ENCODE measurements at places on chromosomes 11 and 22. TPM values are rescaled to one million over a fixed set of nuclear protein-coding genes. Genes with fewer than 3 reads are reported as not detected.
A peak's percentile ranks its signal among the peaks of the same experiment; 100 is the strongest.

Gene LPXN
- 284 TPM for total RNA-seq

GRCh38 chr11:128503245-128503991 is 83.9 kb downstream of the ETS1 start:
- H3K4me1 ChIP-seq: peaks cover 99% of the 10 kb centered on the region
- H3K4me3 ChIP-seq: peak overlapping the region; percentile 37
- peak overlapping the region; percentile 79 for H3K27ac ChIP-seq
- H3K36me3 ChIP-seq: peaks cover 72% of the 10 kb centered on the region
- no peak for DNase-seq

DNA sequence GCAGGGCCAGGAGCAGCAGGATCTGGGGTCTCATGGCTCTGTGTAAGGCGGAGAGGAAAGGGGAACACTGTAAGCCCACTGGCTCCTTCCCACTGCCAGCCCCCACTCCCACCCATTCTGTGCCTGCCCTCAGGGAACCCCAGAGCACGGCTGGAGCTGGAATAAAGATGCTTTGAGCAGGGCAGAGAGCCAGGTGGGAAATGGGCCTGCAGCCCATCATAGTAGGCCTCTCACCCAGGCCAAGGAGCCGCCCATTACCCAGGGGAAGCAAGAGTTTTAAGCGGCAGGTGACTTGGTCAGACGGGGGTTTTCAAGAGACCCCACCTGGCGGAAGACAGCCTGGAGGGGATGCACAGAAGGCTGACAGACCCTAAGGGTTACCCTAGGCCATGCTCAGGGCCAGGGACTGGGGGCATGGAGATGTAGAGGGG is 4.6 kb downstream of the LRRC32 start:
- H3K27me3 ChIP-seq: peaks cover 31% of the 10 kb centered on the region
- H3K4me3 ChIP-seq: no peak overlapping the region
- H3K27ac ChIP-seq: no peak overlapping the region

Gene KDELR3
- total RNA-seq: not detected

DNA sequence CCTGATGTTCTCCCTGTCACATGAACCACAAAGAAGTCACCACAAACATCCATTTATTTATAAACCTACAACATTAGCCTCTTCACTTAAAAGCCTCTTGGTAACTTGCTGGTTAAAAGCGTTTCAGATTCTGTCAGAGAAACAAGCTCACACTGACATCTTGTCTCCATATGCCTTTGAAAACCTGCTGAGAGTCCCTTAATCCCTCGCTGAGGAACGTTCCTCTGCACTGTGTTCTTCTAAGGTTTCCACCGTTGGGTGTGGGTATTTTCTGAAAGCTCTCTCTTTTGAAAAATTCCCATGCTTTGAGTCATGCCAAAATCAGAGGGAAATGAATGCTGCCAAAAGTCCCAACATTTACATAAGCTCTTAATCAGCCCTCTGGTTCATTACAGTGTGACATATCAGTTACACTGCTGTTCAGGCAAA is 149.8 kb downstream of the CCDC34 start:
- no peak for DNase-seq
- H3K27me3 ChIP-seq: peaks cover 4% of the 10 kb centered on the region
- H3K36me3 ChIP-seq: no peaks in the 10 kb centered on the region
- H3K4me1 ChIP-seq: no peaks in the 10 kb centered on the region
- H3K4me3 ChIP-seq: no peak overlapping the region
- H3K27ac ChIP-seq: no peak overlapping the region

GRCh38 chr22:24386937-24387471 is 40.4 kb upstream of the ADORA2A start:
- peaks cover 5% of the 10 kb centered on the region for H3K4me1 ChIP-seq
- H3K36me3 ChIP-seq: peaks cover 24% of the 10 kb centered on the region
- DNase-seq: no peak
- H3K27me3 ChIP-seq: no peaks in the 10 kb centered on the region
- no peak overlapping the region for H3K27ac ChIP-seq

Gene CLCF1
- 30.7 TPM for total RNA-seq

GRCh38 chr11:43278193-43278956 is 33.4 kb upstream of the API5 start:
- H3K4me1 ChIP-seq: no peaks in the 10 kb centered on the region
- peaks cover 8% of the 10 kb centered on the region for H3K27me3 ChIP-seq
- H3K36me3 ChIP-seq: no peaks in the 10 kb centered on the region
- no peak overlapping the region for H3K4me3 ChIP-seq
- DNase-seq: no peak
- H3K27ac ChIP-seq: no peak overlapping the region

DNA sequence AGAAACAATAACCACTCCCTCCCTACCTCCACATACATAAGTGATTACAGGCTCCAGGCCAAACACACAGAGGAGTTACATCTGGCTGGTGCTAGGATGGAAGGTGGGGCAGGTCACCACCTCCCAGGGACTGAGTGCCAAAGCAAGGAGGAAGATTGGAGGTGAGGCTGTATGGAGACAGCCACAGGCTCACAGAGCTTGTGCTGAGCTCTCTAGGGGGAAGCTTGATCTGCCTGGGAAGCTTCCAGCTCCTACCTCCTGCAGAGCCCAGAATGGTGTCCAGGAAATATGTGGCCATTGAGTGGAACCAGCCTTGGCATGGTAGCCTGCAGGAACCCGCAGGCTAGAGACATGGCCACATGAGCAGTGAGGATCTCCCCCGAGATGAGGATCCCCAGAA is 3.6 kb upstream of the MED15 start:
- H3K4me1 ChIP-seq: peaks cover 17% of the 10 kb centered on the region
- H3K4me3 ChIP-seq: no peak overlapping the region
- no peak for DNase-seq
- no peaks in the 10 kb centered on the region for H3K27me3 ChIP-seq

Gene C11orf91
- 0.49 TPM for total RNA-seq

Gene TPH1
- 1.2 TPM for total RNA-seq

GRCh38 chr22:26479043-26479791 is 4.4 kb downstream of the HPS4 start:
- peak overlapping the region; percentile 69 for H3K4me3 ChIP-seq
- peaks cover 65% of the 10 kb centered on the region for H3K4me1 ChIP-seq
- H3K27ac ChIP-seq: peak overlapping the region; percentile 81
- peaks cover 46% of the 10 kb centered on the region for H3K36me3 ChIP-seq

Gene EFCAB6
- 0.46 TPM for total RNA-seq

GRCh38 chr11:25317216-25317615 is 820.4 kb downstream of the LUZP2 start:
- H3K36me3 ChIP-seq: no peaks in the 10 kb centered on the region
- DNase-seq: no peak
- no peaks in the 10 kb centered on the region for H3K27me3 ChIP-seq
- no peak overlapping the region for H3K27ac ChIP-seq

DNA sequence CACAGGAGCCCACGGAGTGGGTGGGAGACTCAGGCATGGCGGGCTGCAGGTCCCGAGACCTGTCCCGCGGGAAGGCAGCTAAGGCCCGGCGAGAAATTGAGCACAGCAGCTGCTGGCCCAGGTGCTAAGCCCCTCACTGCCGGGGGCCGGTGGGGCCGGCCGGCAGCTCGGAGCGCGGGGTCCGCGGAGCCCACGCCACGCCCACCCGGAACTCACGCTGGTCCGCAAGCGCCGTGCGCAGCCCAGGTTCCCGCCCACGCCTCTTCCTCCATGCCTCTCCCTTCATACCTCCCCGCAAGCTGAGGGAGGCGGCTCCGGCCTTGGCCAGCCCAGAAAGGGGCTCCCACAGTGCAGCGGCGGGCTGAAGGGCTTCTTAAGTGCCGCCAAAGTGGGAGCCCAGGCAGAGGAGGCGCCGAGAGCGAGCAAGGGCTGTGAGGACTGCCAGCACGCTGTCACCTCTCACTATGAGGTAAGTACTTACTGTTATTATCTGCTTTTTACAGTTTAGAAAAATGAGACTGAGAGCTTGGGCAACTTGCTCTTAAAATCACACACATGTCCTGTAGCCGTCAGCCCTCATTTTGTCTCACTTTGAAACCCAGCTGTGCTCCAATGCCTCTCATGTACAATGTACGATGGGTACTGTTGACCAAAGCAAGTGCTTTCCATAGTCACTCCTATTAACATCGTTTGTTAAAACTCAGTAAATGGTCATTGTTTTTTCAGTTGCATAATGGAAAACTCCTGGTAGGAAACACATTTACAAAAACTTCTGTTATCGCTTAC is 12.2 kb upstream of the OR10D3 start:
- H3K4me3 ChIP-seq: no peak overlapping the region
- no peak for DNase-seq
- no peaks in the 10 kb centered on the region for H3K27me3 ChIP-seq
- H3K27ac ChIP-seq: no peak overlapping the region

GRCh38 chr11:109644152-109644551 is 222.2 kb downstream of the C11orf87 start:
- no peaks in the 10 kb centered on the region for H3K4me1 ChIP-seq
- no peak overlapping the region for H3K4me3 ChIP-seq
- no peaks in the 10 kb centered on the region for H3K36me3 ChIP-seq
- no peaks in the 10 kb centered on the region for H3K27me3 ChIP-seq
- no peak for DNase-seq
- H3K27ac ChIP-seq: no peak overlapping the region

DNA sequence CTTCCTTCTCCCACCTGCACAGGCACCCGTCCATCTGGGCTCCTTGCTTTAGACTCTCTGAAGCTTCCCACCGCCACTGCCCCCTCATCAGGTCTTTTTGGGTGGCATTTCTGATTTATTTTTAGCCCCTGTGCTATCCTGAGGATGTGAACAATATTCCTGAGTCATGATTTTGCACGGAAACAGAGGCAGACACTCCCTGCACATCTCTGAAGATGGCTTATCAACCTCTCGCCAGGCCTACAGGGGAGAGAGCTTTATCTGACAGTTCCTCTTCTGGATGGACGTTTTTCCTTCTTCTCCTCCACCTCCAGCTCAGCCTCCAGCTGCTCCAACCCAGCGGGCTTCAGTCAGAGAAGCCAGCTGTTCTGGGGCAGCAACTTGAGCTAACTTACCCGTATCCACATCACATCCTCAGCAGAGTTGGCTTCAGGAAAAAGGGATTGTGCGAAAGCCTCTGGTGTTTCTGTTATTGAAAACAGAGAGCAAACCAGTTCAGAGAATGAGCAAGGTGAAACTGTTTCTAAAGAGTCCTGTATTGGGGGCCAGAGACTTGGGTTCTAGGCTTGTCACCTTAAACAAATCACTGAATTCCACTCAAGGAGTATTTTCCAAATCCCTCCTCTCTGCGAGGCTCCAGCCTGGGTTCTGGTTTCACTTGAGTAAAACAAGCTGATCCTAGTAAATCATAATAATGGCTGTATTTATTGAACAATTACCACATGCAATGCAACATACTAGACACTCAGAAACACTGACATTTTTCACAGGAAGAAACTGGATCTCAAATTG is 33.1 kb upstream of the ETS1 start:
- DNase-seq: no peak
- peak overlapping the region; percentile 9 for H3K4me3 ChIP-seq
- no peaks in the 10 kb centered on the region for H3K36me3 ChIP-seq
- H3K4me1 ChIP-seq: peaks cover 87% of the 10 kb centered on the region
- H3K27ac ChIP-seq: peak overlapping the region; percentile 99

GRCh38 chr11:1227551-1228100 is 4.8 kb downstream of the MUC5B start:
- H3K27ac ChIP-seq: no peak overlapping the region
- no peaks in the 10 kb centered on the region for H3K4me1 ChIP-seq
- H3K36me3 ChIP-seq: no peaks in the 10 kb centered on the region
- no peak for DNase-seq

Gene APOBEC3H
- 1.4 TPM for total RNA-seq

DNA sequence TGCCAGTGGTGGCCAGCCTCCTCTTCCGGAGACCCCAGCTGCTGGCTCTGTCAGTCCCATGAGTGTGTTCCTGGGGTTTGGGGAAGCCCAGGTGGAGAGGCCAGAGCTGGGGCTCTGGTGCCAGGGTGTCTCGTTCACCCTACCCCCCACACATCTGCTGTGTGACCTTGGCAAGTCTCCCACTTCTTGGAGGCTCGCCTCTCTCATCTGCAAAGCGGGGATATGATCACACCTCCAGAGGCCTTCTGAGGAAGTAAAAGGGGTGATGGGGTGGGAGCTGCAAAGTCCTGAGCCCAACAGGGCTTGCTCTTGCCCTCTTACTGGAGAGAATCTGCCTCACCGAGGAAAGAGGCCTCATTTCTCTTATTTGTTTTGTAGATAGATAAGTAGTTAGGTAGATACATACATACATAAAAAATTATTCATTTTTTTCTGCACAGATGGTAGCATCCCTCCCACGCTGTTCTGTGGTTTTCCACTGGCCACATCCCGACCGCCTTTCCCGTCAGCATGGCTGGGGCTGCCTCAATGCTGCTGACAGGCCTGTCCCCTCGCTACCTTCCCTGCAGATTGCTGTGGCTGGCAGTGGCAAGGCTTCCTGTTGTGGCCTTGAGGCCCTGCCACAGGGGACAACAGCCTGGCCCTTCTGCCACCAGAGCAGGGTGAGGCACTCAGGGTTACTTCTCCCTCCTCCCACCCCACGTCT is 23.9 kb downstream of the MYO7A start:
- H3K27me3 ChIP-seq: peaks cover 13% of the 10 kb centered on the region
- no peaks in the 10 kb centered on the region for H3K36me3 ChIP-seq
- H3K4me1 ChIP-seq: peaks cover 17% of the 10 kb centered on the region
- no peak overlapping the region for H3K27ac ChIP-seq
- DNase-seq: no peak
- H3K4me3 ChIP-seq: no peak overlapping the region

Gene KLHL35
- 0.11 TPM for total RNA-seq

DNA sequence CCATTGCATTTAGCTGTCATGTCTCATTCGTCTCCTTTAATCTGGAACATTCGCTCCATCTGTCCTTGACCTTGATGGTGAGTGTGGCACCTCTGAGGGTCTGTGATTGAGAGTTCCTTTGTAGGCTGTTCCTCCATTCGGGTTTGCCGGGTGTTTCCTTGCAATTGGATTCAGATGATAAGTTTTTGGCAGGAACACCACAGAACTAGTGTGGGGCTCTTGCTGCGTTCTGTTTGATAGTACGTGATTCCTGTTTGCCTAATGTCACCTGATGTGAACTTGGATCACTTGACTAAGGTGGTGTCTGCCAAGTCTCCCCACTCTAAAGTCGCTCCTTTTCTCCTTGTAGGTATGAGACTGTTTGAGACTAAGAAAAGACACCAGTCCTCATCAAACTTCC is 109.7 kb upstream of the TMEM45B start:
- no peaks in the 10 kb centered on the region for H3K36me3 ChIP-seq
- DNase-seq: no peak
- no peak overlapping the region for H3K27ac ChIP-seq
- peaks cover under 1% of the 10 kb centered on the region for H3K27me3 ChIP-seq
- no peaks in the 10 kb centered on the region for H3K4me1 ChIP-seq

Gene APOL4
- not detected for total RNA-seq

DNA sequence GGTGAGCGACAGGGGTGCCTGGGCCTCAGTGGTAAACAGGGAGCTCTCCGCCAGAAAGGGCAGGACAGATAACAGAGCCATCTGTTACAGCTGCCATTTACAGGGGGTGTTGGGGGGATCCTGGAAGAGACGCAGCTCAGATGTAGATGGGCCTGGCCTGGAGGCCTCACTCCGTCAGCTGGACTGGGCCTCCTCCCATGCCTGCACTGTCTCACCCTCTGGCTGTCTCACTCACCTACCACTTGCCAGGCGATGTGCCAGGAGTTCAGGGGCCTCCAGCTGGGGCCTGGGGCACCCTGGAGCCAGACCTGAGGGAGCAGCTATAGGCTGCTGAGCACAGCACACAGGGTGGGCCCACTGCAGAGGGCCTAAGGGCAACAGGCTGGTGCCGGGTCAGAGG is 16.3 kb upstream of the SUSD2 start:
- peaks cover 8% of the 10 kb centered on the region for H3K4me1 ChIP-seq
- no peak overlapping the region for H3K27ac ChIP-seq
- peaks cover 59% of the 10 kb centered on the region for H3K36me3 ChIP-seq
- H3K4me3 ChIP-seq: no peak overlapping the region
- no peak for DNase-seq

GRCh38 chr11:105975128-105975527 is 46.9 kb downstream of the MSANTD4 start:
- no peaks in the 10 kb centered on the region for H3K36me3 ChIP-seq
- peaks cover 10% of the 10 kb centered on the region for H3K27me3 ChIP-seq
- DNase-seq: no peak
- no peak overlapping the region for H3K4me3 ChIP-seq
- H3K4me1 ChIP-seq: no peaks in the 10 kb centered on the region

Gene PRODH
- total RNA-seq: not detected

Gene DMC1
- total RNA-seq: 0.91 TPM

All from activated B cell treated with CpG ODN at 0.5 μM for 24 hours (primary cell).